ENCODE measurements at places on chromosomes 11 and 22.

- DNase-seq, result no peak
Observed at GRCh38 chr11:122617297-122617696, 38.2 kb upstream of the UBASH3B start.

DNA sequence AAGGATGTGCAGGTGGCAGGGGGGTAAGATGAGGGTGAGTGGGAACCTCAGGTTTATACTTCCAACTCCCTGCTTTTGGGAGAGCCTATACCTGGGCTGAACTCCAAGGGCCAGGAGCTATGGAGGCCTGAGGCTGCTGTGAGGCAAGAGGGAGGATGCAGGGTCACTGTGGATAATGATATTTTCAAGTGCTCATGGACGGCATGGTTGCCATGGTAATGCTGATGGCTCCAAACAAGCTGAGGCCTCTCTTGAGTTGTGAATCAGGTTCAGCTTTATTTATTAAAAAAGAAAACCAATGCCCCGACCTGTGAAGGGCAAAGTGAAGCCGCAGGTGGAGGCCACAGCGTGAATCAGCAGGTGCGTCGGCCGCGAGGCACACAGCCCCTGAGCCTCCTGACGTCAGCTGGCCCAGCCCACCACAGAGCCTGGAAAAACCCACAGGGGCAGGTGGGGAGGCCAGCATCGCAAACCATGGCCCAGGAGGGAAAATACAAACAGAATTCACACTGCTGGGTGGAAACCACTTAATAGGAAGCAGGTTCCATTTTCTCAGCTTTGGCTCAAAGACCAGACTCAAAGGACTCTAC lies 17.4 kb upstream of the CREB3L1 start:
- DNase-seq, result no peak

DNA sequence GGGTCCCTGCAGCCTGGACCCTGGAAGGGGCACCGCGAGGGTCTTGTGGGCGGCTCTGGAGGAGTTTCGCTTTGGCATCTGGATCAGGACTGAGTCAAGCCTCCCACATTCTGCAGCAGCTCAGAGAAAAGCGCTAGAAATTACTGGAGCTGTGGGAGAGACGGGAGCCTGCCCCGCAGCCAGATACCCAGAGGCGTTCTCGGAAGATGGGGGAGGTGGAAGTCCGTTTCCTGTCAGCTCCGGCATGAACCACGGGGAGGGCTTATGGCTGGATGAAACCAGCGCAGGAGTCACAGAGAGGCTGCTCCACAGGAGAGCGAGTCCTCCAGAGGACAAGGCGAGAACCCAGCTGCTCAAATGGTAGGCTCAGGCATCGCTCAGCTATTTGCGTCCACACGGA lies 379.3 kb downstream of the OPCML start:
- no peak for DNase-seq

GRCh38 chr11:128503245-128503991 lies 83.9 kb downstream of the ETS1 start:
- no peak for DNase-seq

DNA sequence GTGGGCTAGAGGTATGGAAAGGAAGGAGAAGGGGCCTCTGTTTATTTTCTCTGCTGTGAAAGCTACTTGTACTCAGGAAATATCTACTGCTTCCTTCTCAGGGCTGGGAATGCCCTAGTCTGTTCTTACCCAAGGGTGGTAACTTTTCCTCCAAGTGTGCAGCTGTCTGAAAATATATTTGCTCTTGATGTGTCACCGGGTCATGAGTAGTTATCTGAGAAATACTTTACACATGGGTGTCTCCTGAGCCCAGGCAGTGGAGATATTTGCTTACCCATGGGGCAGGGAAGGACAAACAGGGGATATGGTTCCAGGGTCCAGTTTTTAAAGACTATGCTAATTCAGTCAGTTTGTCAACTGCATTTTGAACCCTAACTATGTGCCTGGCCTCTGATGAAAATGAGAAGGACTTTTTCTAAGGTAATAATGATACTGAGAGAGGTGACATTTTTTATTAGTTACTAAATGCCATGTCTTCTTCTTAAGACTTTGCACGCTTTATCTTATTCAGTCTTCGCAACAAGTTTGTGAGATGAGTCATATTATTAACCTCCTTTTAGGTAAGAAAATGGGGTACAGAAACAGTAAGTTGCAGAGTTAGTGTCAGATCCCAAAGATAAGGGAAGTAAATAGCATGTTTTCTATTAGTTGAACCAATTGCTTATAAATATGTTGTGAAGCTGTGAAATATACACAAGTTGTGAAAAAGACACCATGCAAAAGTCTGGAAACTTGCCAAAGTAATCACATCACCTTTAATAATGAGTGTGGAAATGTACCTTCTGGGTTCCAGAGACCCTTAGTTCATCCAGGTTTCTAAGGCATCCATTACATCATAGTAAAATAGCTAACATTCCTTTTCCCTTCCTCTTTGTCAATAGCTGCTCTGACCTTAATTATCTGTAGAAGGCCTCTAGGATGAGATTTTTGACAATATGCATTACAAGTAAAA lies 22.9 kb downstream of the SYTL2 start:
- no peak for DNase-seq

DNA sequence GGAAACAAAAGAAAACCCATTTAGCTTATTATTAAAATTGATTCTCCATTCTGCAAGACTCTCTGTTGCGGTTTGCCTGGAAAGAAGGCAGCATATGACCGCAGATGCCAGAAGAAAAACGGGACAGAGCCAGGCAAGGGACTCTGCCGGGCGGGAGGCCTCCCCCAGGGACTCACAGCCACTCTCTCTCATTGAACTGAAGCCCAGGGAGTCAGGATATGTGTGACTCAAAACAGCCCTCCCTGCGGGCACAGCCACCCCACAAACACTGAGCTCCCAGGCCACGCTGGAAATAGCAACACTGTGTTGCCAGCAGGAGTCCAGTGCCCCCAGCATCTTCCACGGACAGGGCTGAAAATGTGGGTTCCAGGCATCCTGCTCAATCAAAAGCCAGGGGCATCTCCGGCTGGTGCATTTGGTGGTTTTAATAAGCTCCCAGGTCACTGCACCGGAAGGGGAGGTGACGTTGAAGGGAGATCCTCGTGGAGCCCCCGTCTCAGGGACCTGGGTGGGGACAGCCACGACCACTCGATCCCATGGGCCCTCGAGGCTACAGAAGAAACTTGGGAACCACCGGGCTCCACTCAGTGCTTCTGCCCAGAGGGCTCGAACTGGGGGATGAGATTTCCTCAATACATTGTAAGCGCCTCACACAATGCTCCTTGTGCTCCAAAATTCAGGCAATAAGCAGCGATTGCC lies 624.5 kb downstream of the TBC1D22A start:
- no peak for DNase-seq

- no peak for DNase-seq
Observed at GRCh38 chr11:105858841-105859240, 163.2 kb downstream of the MSANTD4 start.

DNA sequence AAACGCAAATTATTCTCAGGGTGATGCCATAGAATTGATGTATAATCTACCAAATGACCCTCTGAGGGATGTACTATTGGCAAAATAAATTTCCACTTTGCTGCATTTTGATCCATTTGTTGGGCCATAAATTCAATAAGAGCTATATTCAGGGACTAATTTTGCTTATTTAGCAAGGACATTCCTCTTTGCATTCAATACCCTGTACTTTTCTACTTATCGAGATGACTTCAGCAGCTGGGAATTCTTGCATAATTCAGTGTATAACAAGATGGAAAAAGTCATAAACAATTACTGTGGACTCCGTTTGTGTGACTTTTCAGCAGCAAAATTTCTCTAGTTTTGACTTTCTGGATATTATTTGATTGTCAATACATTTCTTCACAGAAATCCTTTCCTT lies 744.7 kb upstream of the CCDC179 start:
- no peak for DNase-seq

DNA sequence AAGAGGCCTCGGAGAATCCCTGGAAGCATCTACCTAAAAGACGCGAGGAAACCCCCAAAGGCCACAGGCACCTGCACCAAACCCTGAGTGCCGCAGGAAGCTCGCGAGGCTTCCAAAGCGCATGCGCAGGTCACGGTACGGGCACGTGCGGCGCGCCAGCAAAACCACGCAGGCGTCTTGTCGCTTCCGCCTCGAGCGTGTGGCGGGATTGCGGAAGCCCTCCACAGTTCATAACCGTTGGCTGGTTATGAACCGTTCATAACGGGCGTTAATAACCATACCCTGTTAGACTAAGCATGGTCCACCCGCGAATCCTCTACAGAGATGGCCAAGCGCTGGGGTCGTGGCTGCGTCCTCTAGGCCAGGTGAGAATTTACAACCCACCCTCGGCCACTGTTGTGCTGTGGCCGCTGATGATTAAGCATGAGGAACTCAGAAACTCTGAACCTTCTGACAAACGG lies 46.4 kb downstream of the MORC2 start:
- peak; percentile 53 for DNase-seq

GRCh38 chr11:76339221-76339620 lies 41.7 kb downstream of the THAP12 start:
- no peak for DNase-seq

GRCh38 chr11:615504-616319 lies at the start of gene IRF7:
Gene IRF7, minus strand, starts transcription at chr11:615950. Its CDS starts 586 bp downstream, at chr11:615364.
- peak; percentile 62 for DNase-seq

- DNase-seq, result no peak
Observed at GRCh38 chr22:38062791-38063190, 5.6 kb downstream of the PICK1 start.

- DNase-seq, result no peak
Observed at GRCh38 chr11:86040919-86041850, 27.7 kb downstream of the PICALM start.

DNA sequence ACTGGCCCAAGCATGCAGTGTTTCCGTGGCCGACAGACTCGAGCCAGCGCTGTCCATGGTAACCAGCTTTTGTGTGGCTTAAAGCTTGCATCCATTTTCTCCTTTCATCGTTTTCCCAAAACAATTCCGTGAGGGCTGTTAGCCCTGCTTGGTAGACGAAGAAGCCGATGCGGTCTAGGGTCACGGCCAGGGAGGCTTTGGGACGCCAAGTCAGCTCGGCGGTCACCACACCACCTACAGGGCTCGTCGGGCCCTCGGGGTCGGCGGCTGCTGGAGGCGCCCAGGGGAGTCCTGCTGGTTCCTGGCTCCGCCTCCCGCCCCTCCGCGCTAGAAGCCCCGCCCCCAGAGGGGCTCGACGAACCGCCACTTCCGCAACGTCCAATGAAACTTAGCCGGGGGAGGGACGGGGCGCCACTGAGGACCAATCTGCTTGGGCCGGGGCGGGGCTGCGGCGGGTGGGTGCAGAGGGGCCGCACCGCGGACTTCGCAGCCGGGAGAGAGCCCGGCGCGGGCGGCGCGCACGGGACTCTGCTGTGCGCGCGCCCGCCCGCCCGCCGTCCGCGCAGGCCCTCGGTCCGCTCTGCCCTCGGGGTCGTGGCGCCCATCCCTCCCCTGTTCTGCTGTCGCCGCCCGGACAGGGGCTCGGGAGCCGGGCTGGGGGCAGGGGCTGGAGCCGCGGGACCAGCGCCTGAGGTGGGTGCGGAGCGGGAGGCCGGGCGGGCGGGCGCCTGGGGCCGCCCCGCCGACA lies at the start of gene TIGD3:
TIGD3 (plus strand) TSS at position 487 of the 748 bp plus-strand sequence. CDS start 1,058 bp downstream, outside the sequence.
- DNase-seq, result peak; percentile 90

GRCh38 chr11:44576656-44577055 lies 11.2 kb downstream of the CD82 start:
- no peak for DNase-seq

GRCh38 chr11:124519850-124520549 lies 23.5 kb downstream of the OR8B12 start:
- no peak for DNase-seq

- no peak for DNase-seq
Observed at GRCh38 chr11:131923309-131923708, 552.9 kb downstream of the NTM start.

- DNase-seq, result no peak
Observed at GRCh38 chr11:66996609-66997273, 21.6 kb downstream of the C11orf86 start.

- DNase-seq, result no peak
Observed at GRCh38 chr22:26393929-26394328, 35.1 kb upstream of the ASPHD2 start.

DNA sequence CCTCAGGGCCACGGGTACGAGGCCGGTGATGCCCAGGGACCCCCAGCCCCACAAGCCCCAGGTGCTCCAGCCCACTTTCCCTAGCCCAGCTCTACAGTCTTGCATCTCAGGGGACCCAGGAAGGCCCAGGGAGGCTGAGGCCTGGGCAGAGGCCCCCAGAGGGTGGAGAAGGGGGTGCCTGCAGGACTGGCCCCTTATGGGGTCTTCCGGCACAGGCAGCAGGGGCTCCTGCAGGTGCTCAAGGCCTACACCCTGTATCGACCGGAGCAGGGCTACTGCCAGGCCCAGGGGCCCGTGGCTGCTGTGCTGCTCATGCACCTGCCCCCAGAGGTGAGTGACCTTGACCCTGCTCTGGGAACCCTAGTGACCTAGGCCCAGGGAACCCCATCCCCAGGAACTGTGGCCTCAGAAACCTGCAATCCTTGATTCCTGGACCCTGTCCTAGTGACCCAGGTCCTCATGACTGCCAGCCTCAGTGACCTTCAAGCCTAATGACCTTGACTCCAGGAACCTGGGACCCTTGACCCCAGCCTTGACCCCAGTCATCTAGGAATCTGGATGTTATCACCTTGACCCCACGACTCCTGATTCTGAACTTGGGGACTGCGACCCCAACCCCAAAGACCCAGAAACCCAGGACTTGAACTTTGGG lies 1.9 kb downstream of the TBC1D10C start:
- no peak for DNase-seq

DNA sequence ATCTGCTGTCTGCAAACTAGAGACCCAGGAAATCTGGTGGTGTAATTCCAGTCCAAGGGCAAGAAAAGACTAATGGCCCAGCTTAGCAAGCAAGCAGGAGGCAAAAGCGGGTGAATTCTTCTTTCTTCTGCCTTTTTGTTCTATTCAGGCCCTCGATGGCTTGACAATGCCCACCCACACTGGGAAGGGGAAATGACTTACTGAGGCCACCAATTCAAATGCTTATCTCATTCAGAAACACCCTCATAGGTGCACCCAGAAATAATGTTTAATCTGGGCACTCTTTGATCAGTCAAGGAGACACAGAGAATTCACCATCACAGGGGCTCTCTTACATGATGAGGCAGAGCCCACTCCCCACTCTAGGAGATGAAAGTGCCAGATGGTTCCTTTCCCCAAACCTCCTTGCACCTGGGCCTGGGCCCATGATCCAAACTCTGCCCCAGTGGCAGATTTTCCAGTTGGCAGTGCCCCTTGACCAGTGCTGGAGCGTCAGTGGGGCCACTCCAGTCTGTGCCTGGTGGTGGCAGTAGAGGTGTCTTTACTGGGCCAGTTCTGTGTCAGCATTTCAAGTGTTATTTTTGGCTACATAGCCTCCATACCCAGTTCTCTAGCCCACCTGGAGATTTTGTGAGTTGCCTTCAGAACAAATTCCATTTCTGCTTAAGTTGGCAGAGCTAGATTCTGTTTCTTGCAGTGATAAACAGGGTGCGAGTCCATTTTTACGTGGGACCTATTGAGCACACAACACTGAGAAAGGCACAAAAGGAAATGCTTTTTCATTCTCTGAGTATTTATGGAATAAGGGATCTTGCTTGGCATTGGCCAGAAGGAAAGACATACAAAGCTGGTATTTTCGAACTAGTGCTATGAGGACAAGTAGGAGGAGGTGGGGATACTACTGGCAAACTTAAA lies 7.5 kb downstream of the ELMOD1 start:
- no peak for DNase-seq

Data from stimulated activated CD4-positive, alpha-beta T cell treated with anti-CD3 and anti-CD28 coated beads, Interleukin-1b, Interleukin-23, amount 100 ng/mL, for 1 hour (primary cell).